ENCODE measurements at places on chromosomes 3 and 15. TPM values are rescaled to one million over a fixed set of nuclear protein-coding genes. Genes with fewer than 3 reads are reported as not detected.

The TMEM202 gene
- total RNA-seq = not detected

GRCh38 chr3:177367788-177368187 lies 170.5 kb upstream of the TBL1XR1 start:
- H3K27ac ChIP-seq = no peak overlapping the region
- DNase-seq = no peak
- H3K4me1 ChIP-seq = no peaks in the 10 kb centered on the region
- no peak overlapping the region for H3K4me3 ChIP-seq
- H3K36me3 ChIP-seq = no peaks in the 10 kb centered on the region

GRCh38 chr15:73464602-73465001 lies 21.6 kb downstream of the REC114 start:
- no peak overlapping the region for H3K4me3 ChIP-seq
- DNase-seq = no peak
- no peak overlapping the region for H3K27ac ChIP-seq
- no peaks in the 10 kb centered on the region for H3K4me1 ChIP-seq
- no peaks in the 10 kb centered on the region for H3K36me3 ChIP-seq

DNA sequence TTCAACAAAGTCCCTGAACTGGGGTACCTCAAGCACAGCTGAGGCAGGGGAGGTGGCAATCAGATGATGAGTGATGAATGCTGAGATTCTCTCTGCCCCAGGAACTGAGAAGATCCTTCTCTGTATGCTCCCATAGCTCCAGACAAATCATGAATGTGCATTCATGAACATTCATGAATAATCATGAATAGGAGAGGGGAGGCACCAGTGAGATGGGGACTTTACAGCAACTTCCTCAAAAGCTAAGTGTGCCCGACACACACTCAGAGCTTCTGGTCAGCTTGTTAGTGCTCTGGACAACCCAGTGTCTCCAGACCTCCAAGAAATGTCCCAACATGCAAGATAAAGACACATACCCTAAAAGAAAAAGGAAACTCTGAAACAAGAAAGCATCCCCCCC lies 24.3 kb downstream of the LRRC2 start:
- DNase-seq = no peak
- peaks cover 18% of the 10 kb centered on the region for H3K4me1 ChIP-seq
- no peak overlapping the region for H3K4me3 ChIP-seq
- no peaks in the 10 kb centered on the region for H3K27me3 ChIP-seq
- no peaks in the 10 kb centered on the region for H3K36me3 ChIP-seq
- H3K27ac ChIP-seq = no peak overlapping the region

The HTR3E gene
- not detected for total RNA-seq

DNA sequence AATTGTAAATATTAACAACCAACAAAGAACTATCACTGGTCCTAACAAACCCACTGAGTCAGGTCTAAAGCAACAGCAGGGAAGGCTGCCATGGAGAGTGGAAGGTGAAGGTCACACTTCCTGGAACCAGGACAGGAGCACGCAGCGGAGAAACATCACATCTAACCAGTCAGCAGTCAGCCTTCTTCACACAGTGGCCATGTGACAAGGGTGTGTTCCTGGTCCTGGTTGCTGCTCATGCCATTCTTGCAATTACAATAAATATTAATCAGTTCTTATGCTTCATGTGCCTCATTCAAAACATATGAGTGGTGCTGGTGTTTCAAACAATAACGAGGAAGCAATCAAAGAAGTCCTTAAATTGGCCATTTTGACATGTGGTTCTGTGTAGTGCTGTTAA lies 162.8 kb downstream of the ARRDC4 start:
- DNase-seq = no peak
- no peaks in the 10 kb centered on the region for H3K36me3 ChIP-seq
- H3K4me1 ChIP-seq = no peaks in the 10 kb centered on the region
- no peak overlapping the region for H3K27ac ChIP-seq
- no peaks in the 10 kb centered on the region for H3K27me3 ChIP-seq

DNA sequence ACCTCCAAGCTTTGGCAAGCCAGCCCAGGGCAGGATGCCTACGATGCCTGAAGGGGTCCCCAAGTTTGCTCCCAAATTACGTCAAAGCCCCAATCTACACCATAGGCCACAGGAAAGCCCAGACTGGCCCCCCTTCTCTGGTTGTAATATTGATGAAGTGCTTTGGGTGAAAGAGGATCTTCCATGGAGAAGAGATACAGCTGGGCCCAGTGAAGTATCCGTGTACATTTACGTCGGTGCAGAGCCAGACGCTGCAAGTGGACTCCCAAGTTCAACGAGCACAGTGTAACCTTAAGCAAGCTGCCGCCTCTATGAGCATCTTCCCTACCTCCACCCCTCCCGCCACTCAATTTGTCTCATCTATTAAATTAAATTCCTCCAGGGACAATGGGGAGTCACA lies 100.1 kb upstream of the TPM1 start:
- no peaks in the 10 kb centered on the region for H3K36me3 ChIP-seq
- H3K4me3 ChIP-seq = no peak overlapping the region
- no peak for DNase-seq
- H3K27ac ChIP-seq = no peak overlapping the region
- no peaks in the 10 kb centered on the region for H3K27me3 ChIP-seq

DNA sequence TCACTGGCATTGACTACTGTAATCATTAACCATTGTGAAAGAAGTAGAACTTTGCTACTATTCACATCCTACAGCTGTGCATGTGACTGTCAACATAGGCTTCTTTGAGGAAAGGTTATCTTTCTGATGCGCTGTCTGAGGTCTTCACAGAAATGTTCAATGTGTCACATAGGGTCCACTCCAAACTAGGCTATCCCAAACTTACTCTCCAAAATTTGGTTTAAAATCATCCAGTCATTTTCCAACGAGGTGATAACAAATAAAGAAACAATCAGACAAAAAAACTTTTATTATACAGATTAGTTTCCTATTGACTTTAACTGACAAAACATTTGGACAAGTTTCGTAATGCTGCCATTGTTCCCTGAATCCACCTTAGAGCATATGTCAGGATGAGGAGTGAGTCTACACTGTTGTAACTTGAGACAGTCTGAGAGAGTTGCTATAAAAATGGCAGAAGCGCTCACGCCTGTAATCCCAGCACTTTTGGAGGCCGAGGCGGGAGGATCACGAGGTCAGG lies 511.6 kb downstream of the PLOD2 start:
- H3K36me3 ChIP-seq = no peaks in the 10 kb centered on the region
- H3K4me1 ChIP-seq = no peaks in the 10 kb centered on the region
- H3K4me3 ChIP-seq = no peak overlapping the region
- H3K27ac ChIP-seq = no peak overlapping the region
- no peaks in the 10 kb centered on the region for H3K27me3 ChIP-seq

- no peak for DNase-seq
- H3K27ac ChIP-seq = no peak overlapping the region
- no peak overlapping the region for H3K4me3 ChIP-seq
- H3K27me3 ChIP-seq = no peaks in the 10 kb centered on the region
Measured at GRCh38 chr3:74357881-74358280, 256.6 kb downstream of the CNTN3 start.

DNA sequence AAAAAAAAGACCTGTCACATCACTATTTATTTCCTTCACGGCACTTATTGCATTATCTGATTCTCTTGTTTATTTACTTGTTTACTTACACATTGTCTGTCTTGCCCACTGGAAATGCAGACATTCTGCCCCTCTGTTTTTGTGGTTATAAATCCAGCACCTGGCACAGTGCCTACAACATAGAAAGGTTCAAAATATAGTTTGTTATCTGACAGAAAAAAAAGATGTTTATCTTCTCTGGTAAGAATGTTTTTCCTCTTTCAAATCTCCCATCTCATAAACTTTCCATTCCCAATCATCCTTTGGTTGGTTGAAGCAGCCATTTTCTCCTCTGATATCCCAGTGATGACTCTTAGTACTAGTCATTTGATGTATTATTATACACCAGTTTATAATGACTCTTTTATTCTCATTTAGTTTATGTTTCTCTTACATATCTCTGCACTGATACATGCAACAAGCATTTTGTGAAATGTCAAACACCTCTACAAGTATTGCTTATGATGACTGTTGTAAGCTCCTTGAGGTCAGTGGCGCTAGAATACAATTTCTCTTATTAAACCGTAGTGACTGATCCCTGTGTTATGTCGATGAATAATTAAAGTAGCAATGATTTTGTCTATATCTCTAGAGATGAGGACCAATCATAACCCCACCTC lies 398.4 kb upstream of the TBL1XR1 start:
- no peak for DNase-seq
- H3K27ac ChIP-seq = no peak overlapping the region
- no peak overlapping the region for H3K4me3 ChIP-seq

The GPR160 gene
- total RNA-seq = 1.3 TPM

- DNase-seq = no peak
- H3K4me3 ChIP-seq = no peak overlapping the region
- no peak overlapping the region for H3K27ac ChIP-seq
- peaks cover 37% of the 10 kb centered on the region for H3K36me3 ChIP-seq
- H3K27me3 ChIP-seq = no peaks in the 10 kb centered on the region
Measured at GRCh38 chr3:70973558-70973957, 610.0 kb downstream of the FOXP1 start.
